ENCODE measurements at places on chromosomes 4 and X.

DNA sequence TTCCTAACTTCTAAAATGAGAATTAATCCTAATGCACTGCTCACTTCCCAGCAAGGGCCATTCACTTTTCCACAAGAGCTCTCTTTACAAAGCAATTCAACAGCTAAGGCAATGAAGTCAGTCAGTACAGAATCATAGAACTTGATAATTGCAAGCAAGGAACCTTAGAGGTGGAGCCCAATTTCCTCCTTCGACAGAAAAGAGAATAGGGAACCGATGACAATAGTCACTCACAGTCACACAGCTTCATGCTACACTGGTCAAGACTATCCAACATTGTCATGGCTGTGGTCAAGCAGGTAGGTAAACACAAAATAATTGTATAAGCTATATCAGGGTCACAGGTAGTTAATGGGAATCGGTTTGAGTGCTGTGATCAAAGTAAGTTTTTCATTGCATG lies 90.0 kb downstream of the ELOVL6 start:
- DNase-seq, result no peak

- peak; percentile 26 for DNase-seq
Measured at GRCh38 chr4:17562157-17562556, 14.8 kb upstream of the LAP3 start.

DNA sequence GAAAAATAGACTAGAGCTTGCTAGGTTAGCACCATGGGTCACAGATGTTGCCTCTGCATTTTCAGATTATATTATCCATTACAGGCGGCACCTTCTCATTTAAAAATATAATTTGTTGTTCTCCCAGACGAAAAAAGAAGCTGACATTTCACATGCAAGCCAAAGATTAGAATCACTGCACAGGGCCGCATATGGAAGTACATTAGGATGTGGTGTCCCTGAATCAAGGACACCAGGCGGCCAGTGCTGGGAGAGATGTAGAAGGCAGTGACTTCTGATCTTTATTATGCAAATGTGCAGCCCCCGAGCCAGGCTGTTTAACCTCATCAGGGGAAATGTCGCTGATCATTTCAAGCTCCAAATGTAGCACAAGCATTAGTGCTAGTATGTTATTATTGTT lies 22.8 kb downstream of the REELD1 start:
- no peak for DNase-seq

DNA sequence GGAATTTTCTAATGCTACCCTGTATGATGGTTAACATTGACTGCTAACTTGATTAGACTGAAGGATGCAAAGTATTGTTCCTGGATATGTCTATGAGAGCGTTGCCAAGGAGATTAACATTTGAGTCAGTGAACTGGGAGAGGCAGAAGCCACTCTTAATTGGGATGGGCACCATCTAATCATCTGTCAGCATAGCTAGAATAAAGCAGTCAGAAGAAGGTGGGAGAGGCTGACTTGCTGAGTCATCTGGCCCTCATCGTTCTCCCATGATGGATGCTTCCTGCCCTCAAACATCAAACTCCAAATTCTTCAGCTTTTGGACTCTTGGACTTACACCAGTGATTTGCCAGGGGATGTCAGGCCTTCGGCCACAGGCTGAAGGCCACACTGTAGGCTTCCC lies 878.5 kb downstream of the PCDH7 start:
- DNase-seq, result no peak

- DNase-seq, result no peak
Measured at GRCh38 chr4:112881842-112882241, 167.6 kb upstream of the ANK2 start.

- no peak for DNase-seq
Measured at GRCh38 chr4:186644311-186644638, 79.4 kb downstream of the FAT1 start.

DNA sequence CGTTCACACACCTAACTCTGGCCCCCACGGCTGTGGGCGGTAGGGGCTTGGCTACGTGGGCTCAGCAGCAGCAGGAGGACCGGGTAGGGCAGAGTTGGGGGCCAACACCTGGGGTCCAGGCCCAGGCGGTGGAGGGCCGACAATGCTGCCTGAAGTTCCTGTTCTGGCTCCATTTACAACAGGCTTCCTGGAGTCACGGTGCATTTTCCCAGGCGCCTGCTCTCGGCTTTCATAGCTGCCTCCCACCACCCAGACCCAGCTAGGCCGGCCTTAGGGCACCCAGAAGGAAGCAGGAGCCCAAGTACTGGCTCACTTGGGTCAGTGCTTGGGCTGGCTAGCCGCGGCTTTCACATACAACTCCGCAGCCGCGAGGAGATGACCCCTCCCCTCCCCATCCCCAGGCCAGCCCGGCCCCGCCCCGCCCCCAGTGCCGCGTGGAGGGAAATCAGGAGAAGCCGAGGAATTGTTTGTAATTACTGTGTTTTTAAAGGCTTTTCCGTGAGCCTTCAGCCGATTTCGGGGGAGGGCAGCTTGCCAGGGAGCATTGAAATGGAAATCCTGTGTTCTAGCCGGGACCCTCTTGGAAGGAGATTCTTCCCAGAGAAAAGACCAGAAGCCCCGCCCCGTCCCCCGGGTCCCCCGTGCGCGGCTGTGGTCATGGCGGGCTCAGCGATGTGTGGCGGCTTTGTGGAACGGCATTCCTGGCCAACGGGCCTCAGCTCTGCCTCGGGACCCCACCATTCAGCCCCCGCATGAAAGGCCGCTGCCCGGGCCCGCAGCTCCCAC lies 28.5 kb downstream of the PJA1 start:
- no peak for DNase-seq

DNA sequence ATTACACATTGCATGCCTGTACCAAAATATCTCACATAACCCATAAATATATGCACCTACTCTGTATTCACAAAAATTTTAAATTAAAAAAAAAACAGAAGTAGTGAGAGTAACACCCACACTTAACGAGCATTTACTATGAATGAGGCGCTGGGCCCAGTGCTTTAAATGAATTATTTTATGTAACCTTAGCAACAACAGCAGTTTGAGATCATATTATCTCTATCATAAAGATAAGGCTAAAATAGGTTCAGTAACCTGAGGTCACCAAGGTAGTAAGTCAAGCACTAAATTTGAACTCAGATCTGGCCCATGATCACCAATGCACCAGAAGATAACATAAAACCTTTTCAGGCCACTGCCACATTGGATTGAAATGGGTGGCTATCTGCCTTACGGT lies 5.3 kb upstream of the PROM1 start:
- no peak for DNase-seq

GRCh38 chr4:139854668-139855403 lies 189.2 kb downstream of the MGST2 start:
- DNase-seq, result no peak

- DNase-seq, result peak; percentile 31
Measured at GRCh38 chr4:42280327-42281095, 116.8 kb upstream of the SHISA3 start.

GRCh38 chr4:72525938-72526337 lies 43.1 kb downstream of the ADAMTS3 start:
- no peak for DNase-seq

DNA sequence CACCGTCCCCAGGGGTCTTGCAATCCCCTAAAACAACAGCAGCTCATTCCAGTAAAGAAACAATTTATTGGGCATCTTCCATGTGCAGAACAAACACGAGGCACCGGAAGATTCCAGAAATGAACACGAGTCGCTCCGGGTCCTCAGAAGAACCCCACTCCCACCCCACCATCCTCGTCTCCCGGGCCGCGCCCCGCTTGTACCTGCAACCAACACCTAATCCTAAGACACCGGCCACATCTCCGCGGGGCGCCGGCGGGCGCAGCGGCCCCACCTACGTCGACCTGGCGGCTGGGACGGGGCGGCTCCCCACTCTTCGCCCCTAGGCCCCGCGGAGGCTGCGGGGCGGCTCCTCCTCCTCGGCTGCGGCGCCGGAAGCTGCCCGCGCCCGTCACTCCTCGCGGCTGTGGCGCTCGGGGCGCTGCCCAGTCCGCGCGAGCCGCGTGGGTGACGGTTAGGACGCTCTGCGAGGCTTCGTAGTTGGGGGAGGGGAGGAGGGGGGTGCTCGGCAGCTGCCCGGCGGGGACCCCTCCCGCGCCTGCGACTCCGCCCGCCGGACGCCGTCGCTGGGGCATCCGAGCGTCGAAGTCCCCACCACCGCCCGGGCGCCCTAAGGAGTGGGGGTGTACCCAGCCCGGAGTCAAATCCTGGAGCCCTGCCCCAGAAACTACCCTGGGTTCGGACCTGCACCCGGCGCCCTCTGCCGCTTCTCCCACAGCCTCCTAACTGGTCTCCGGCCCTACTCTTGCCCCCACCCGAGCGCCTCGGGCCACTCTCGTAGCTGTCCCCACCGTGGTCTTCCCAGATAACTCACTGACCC lies at the start of gene CCDC158:
Gene CCDC158 (minus strand): TSS at position 380 of the 820 bp plus-strand sequence. CDS start 17,934 bp downstream, outside the sequence.
- DNase-seq, result no peak

DNA sequence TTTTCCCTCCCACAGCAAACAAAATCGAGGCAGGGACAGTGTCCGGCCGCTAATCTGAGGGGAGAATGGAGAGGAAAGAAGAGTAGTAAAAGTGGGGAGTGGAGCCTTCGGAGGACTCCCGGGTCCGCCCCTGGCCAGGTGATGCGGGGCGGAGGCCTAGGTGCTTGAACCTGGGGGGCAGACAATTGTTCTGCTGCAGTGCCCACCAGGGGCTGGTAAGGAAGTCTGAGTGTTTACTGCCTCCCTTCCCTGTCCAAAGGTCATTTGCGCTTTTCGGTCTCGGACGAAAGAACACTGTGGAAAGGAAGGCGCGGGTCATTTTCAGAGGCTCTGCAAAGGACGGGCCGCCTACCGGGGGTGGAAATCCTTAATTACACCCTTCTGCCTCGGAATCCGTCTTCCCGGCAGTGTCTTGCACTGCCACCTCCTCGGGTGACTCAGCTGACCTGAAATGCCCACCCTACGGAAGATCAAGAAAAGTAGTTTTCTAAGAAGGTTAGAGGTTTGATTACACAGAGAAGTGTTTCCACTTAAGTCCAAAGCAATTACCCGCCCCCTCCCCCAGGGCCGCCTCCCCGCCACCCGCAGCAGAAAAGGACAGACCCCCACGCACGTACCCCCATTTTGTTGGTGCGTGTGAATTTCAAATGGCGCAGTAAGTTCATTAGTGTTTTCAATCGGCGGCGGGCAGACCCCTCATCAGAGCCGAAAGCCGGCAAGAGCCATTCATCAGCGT lies 99.9 kb upstream of the TENM3 start:
- no peak for DNase-seq

All from AML-193 (cell line).